ENCODE measurements at places on chromosomes 12 and 14.

DNA sequence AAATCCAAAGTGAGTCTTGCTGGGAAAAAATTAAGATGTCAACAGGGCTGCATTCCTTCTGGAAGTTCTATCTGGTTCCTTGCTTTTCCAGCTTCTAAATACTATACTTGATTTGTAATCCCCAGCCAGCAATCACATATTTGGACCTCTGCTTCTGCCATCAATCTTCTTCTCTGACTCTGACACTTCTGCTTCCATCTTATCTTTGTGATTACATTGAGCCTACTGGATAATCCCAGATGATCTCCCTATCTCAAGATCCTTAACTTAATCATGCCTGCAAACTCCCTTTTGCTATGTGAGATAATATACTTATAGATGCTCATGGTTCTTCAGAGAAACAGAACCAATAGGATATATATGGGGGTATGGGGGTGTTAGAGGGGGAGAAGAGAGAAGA lies 49.9 kb upstream of the ZDHHC17 start:
- DNase-seq, result no peak

DNA sequence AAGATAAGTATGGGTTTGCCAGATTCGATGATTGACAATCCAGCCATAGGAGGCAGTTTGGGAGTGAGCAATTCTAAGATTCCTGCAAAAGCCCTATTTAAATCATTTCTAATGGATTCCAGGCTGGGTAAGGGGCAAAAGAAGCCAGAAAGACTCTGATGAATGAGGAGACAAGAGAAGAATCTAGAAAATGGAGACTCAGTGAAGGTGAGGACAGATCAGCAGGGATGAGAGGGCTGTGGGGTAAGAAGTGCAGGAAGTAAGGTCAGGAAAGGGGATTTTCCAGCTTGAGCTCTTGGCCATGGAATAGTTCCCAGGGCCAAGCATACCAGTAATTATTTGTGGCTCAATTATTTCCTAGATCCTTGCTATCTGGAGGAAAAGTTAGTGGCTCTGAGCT lies 87.3 kb downstream of the TMX1 start:
- DNase-seq, result no peak

DNA sequence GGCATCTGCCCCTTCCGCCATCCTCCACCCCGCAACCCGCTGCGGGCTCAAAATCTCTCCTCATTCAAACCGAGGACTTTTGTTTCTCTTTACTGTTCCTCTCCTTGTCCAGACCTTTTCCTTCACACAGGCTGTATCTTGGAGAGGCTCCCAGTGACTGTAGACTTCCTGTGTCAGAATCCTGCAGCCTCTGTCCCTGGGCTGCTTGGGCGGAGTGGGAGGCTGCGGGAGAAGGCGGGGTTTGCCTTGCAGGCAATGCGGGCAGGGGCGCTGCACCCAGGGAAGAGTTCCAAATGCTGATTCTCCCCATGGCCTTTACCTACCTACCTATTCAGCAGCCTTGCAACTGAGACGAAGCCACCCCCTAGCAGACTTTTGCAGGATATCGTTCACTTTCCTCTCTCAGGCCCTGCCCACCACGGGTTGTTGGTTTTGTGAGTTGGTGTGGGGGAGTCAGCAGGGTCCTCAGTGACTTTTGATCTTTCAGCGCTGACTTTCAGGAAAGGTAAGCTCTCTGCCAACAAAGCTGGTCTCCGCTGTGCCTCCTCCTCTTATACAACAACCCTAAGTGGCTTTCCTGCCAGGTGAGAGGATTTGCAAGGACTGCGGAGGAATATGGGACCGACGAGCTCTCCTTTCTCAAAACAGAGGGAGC lies 79.0 kb upstream of the KCNA1 start:
- DNase-seq, result no peak

GRCh38 chr12:13581031-13581430 lies 384.5 kb downstream of the EMP1 start:
- no peak for DNase-seq

GRCh38 chr14:83777516-83777915 lies 1752.4 kb upstream of the FLRT2 start:
- DNase-seq, result no peak

DNA sequence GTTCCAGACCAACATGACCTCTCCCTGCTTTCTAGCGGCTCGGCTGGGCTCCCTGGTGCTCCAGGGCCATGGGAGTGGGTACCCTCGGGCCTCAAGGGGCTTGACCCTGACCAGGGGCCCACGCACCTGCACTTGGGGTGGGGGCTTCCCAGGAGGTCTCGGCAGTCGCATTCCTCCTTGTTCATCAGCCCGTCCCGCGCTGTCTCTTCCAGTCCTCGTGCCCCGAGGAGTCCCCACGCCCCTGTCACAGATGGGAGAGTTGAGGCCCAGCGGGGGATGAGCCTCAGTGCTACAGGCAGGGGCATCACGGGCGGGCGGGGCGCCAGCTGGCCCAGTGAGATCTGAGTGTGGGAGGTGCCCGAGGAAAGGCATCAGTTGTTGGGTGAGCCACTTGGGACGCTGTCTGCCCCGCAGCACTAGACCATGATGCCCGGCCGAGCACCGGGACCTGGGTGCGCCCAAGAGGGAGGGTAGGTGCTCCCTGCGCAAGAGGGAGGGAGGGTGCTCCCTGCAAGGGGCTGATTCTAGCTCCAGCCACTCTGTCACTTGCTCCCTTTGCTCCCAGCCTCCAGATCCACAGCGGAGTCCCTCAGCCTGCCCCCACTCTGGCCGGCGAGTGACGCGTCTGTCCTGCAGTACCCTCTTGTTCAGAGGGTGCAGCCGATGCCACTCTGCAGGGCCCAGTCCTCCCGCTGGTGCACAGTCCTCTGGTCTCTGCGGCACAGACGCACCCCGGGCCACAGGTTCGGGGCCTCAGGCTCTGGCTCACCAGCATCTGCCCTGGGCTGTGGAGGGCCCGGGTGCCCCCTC lies 23.8 kb downstream of the MMP17 start:
- no peak for DNase-seq

- no peak for DNase-seq
Observed at GRCh38 chr12:70783455-70783854, 137.1 kb downstream of the PTPRR start.

- DNase-seq, result no peak
Observed at GRCh38 chr14:88505621-88506020, 49.2 kb downstream of the PTPN21 start.

DNA sequence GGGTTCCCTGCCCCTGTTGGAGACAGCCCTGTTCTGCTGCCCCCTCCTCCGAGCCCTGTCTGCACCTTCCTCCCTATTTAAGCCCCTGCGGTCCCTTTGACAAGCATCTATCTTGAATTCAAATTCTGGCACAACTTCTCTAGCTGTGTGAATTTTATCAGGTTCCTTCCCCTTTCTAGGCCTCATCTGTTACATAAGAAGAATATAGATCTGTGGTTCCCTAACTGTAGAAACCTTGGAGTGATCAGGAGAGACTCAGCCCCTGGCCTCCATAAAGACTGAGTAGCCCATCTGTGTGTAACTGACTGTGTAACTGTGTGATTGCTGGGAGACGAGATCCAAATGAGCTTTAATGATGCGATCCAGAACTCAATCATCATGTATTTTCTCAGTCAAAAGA lies 13.0 kb upstream of the RACGAP1 start:
- DNase-seq, result no peak

- no peak for DNase-seq
Observed at GRCh38 chr14:32298346-32298745, 30.8 kb upstream of the AKAP6 start.

DNA sequence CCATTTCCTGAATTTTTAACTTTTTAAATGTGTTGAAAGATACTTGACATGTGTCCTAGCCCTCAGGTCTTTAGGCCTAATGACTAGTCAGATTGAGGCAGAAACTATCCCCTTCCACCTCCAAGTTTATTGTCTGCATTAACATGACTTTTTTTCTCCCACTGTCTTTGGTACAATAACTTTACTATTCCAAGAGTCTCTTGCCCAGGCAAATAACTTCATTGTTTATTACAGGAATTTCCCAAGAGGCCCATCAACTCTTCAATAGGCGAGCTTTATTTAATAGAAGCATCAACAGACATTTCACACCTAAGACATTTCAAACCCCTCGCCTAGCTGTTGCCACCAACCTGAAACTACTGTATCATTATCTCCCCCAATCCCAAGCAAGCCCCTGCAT lies 10.7 kb downstream of the NFKBIA start:
- no peak for DNase-seq

DNA sequence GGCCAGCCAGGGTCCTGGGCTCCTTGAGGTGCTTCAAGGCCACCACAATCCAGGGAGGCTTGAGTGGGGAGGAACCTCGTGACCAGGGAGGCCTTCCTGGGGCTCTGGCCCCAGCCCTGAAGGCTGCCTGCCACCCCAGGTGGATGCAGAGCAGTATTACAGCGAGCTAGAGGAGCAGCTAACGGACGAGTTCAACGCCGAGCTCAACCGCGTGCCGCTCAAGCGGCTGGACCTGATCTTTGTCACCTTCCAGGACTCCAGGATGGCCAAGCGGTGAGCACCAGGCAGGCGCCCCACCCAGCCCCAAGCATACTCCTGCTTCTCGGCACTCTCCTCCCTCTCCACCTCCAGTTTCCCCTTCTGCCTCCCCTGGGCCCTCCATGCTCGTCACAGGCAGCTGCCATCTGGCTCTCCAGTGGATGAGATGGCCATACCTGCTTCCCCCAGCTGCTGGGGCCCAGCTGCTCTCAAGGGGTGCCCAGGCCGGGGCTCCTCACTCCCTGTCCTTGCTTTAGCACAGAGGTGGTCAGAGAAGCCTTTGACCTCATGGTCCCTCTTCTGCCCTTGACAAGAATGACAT lies 30.6 kb downstream of the NGB start:
- DNase-seq, result no peak

GRCh38 chr12:66235626-66236281 lies 46.7 kb downstream of the IRAK3 start:
- no peak for DNase-seq

DNA sequence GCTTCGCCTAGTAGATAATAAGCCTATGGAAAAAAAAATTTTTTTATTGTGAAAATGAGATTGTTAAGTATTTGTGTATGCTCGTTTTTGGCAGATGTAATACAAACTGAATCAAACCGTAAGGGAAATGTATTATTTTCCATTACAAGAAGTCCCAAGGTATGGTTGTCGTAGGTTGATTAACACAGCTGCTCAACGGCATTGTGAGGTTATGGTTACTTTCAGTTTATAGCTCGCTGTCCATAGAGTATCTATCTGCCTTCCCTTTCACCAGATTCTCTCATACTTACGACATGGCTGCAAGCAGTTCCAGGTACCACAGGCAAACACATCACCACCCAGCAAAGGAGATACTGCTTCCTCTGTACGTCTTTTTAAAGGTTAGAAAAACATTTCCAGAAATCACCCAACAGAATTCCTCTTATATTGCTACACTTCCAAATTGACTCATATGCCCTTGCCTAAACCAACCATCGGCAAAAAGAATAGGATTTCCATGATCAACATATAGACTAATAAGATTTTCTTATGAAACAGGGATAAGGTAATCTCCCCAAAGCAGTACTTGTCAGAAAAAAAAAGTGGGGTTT lies 338.6 kb downstream of the SYT1 start:
- DNase-seq, result no peak

- DNase-seq, result no peak
Observed at GRCh38 chr14:24382064-24382371, 14.0 kb downstream of the NFATC4 start.

GRCh38 chr12:80188576-80188975 lies 89.2 kb downstream of the OTOGL start:
- DNase-seq, result no peak

DNA sequence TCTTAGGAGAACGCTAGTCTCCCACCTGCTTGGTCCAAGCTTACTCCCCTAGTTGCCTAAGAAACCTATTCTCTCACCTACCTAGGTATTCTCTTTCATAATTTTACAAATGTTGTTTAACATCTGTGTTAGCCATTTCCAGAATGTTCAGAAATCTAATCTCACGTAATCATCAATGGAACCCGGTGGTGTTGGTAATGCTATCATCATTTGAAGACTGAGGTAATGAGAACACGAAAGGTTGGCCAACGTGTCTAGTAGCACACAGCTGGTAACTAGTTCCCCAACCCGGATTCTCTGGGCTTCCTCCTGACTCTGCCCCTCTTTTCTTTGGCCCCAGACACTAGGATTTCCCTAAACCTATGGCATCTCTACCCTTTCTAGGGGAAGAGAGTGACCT lies 43.8 kb upstream of the EMP1 start:
- DNase-seq, result no peak

- no peak for DNase-seq
Observed at GRCh38 chr12:115101520-115101919, 417.5 kb upstream of the TBX3 start.

DNA sequence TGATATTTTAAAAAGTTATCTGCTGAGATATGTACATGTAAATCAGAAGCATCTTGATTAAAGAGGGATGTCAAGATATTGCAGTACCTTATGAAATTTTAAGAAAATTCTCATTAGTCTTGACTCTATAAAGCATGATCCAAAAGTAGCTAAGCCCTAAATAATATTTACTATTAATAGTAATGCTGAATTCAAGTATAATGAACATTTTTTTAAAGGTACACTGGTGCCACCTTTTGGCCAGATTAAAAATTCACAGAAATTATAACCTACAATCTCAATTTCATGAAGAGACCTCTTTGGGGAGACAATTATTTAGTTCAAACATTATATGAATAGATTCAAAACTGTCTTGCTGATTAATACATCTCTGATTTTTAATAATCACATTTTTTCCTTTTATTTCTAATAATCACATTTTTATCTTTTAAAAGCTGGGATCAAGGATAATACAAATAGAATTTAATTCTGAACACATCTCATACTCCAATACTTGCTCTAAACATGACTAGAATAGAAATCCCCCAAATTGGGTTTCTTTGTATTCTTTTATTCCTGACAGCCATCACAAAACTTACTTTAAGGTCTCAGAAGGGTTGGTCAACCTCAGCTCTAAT lies 13.4 kb downstream of the AKAP5 start:
- DNase-seq, result no peak

- peak; percentile 5 for DNase-seq
Observed at GRCh38 chr12:89709995-89710872, 1.6 kb upstream of the ATP2B1 start.

- DNase-seq, result no peak
Observed at GRCh38 chr14:50335989-50336824, 24.1 kb downstream of the DMAC2L start.

DNA sequence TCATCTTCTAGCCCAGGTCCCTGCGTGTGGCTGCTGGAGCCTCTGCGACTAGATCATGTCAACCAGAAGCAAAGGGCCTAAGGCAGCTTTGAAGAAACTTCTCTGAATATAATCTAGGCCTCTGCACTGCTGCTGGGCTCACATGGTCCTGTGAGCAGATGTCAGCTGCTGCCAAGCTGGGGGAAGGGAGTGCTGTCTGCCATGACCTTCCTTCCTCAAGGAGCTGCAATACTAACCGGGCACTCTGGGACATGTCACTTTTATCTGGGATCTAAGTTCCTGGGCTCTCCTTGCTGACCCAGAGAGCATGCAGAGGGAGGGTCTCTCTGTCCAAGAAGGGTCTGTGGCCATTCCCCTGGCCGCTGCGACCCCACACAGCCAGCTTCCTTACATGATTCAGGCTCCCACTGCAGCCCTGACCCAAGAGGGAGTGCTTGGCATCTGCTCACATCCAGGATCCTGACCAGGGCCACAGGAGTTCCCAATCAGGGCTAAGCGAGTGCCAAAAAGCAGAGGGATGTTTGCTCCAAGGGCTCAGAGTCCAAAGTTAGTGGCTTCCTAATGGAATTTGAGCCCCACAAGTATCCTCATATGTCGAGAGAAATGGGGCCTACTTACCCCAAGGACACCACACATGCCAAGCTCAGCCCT lies 74.0 kb downstream of the PLEKHG3 start:
- no peak for DNase-seq

GRCh38 chr14:50719911-50720759 lies 52.0 kb upstream of the SAV1 start:
- no peak for DNase-seq

- no peak for DNase-seq
Observed at GRCh38 chr12:19849208-19849607, 409.9 kb downstream of the AEBP2 start.

- no peak for DNase-seq
Observed at GRCh38 chr12:68034567-68034966, 45.3 kb downstream of the IFNG-AS1 start.
